ENCODE measurements at places on chromosomes 2 and 18.
A peak's percentile ranks its signal among the peaks of the same experiment; 100 is the strongest.

DNA sequence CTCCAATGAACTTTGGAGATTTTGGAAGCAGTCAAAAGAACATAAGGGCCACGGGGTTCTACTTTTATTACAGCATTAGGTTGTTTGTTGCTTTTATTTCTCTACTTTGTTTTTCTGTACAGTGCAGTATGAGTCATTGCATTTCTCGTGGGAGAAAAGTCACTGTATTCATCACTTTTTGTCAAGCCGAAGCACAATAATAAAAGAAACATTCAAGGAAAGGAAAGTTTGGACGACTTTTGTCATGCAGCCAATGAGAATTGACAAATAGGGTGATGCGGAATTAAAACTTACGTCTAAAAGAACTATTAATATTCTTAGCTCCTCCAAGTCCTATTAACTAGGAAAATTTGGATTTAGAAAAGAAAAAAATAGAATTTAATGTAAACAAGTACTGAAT lies 209.9 kb downstream of the TMEM182 start:
- DNase-seq: no peak

- no peak for DNase-seq
These were observed 603.9 kb upstream of the FANCL start for GRCh38 chr2:58845011-58845410.

- no peak for DNase-seq
These were observed 16.5 kb upstream of the COL3A1 start for GRCh38 chr2:188957646-188958045.

- DNase-seq: peak; percentile 14
These were observed 200.6 kb downstream of the ZFP36L2 start for GRCh38 chr2:43025709-43026295.

GRCh38 chr2:8922431-8922830 lies 81.1 kb downstream of the MBOAT2 start:
- DNase-seq: no peak

- DNase-seq: no peak
These were observed 118.3 kb downstream of the CMPK2 start for GRCh38 chr2:6747433-6747832.

DNA sequence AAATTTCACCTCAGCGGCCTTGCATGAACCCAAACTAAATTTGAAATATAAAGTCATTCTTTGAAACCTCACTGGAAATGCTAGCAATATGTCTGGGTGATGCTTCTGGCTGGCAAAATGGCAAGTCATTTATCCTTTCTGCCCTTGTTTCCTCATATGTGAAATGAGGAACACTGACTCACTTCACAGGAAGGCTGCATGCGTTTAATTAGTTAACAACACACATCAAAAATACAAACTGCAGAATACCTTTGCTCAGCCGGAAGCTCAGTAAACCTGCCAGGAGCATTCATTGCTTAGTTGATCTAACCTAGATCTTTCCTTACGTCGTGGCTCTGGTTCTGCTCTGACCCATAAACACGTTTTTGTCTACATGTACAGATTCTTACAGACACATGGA lies 214.2 kb upstream of the ACVR2A start:
- no peak for DNase-seq

GRCh38 chr2:190678444-190679162 lies 29.7 kb downstream of the NAB1 start:
- DNase-seq: no peak

DNA sequence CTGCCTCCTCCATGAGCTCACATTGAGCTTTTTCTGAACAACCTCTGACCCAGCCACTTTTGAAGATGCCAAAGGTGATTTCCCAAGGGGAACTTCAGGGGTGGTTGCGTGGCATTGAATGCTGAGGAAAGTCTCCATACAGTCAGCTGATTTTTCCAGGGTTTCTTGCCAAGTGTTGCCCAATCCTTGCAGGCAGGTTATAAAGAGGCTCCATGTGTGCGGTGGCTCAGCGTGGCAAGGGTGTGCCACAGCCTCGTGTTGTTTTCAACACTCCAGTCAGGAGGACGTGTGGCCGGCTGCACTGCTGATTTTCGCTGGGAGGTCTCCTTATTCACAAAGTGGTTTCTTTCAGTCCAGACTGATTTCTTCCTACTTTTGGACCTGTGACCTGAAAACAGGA lies 81.4 kb upstream of the GATA6 start:
- DNase-seq: no peak
